ENCODE measurements at places on chromosomes 1 and 21.
A peak's percentile ranks its signal among the peaks of the same experiment; 100 is the strongest.

DNA sequence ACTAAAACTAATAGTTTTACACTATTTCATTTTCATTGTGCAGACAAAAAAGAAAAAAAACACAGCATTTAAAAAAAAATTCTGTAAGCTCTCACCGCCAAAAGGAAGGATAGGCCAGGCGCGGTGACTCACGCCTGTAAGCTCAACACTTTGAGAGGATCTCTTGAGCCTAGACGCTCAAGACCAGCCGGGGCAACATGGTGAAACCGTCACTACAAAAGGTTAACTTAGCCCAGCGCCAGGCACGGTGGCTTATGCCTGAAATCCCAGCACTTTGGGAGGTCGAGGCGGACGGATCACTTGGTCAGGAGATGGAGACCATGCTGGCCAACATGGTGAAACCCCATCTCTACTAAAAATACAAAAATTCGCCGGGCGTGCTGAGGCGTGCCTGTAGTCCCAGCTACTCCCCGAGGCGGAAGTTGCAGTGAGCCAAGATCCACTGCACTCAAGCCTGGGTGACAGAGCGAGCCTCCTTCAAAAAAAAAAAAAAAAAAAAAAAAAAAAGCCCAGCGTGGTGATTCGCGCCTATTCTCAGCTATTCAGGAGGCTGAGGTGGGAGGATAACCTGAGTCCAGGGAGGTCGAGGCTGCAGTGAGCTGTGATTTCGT, 14.3 kb upstream of the SPEN start:
- DNase-seq = peak; percentile 69

GRCh38 chr1:172875892-172876291, 174.8 kb downstream of the TNFSF18 start:
- no peak for DNase-seq

GRCh38 chr1:169271098-169271497, 96.5 kb downstream of the NME7 start:
- DNase-seq = no peak

DNA sequence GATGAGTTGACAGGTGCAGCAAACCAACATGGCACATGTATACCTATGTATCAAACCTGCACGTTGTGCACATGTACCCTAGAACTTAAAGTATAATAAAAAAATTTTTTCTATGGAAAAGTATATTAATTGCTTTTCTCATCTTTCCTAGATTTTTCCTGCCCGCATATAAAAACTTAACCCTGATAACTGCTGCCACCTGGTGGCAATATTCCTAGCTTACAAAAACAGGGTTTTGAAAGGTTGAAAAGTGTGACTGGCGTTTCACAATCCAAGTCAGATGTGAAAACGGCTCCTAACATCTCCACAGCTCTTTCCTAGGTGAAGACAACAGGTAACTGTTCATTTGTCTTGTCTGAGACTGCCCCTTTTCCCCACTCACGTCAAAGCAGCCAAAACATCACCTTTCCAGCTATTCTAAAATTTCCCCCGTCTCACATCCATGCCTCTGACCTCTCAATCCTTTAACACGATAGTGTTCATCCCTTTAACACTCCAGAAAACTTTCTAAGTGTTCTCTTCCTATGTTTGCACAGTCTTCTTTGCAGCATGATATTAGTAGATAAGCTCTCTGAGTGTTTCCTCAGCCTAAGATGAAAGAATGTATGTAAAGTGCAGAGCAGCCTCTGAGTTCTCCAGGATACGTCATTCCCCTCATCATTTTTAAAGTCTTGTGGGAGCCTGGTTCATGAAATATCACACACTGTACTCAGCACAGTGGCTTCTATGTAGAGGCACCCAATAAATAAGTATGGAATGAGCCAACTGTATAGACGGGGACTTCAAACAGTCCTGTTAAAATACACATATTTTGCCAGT, 27.5 kb downstream of the OVGP1 start:
- DNase-seq = peak; percentile 57

DNA sequence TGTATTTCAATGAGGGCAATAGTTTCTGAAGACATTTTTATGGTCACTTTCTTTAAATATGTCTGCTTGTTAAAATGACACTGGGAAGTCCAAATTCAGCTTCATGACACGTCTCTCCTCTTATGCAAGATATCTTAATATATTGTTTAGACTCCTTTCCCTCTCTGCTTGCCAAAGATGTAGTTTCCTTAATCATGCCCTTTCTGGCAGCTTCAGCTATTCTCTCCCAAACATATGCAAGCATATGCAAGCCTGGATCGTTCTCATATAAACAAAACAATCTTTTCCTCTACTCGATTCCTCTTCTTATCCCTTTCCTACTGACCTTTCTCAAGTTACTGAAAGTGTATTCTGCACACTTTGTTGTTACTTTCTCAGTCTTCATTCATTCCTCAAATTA, 372.2 kb downstream of the PTBP2 start:
- no peak for DNase-seq

- no peak for DNase-seq
Measured at GRCh38 chr1:43843684-43844083, 89.9 kb upstream of the ARTN start.

- no peak for DNase-seq
Measured at GRCh38 chr1:170590921-170591705, 59.1 kb downstream of the GORAB start.

DNA sequence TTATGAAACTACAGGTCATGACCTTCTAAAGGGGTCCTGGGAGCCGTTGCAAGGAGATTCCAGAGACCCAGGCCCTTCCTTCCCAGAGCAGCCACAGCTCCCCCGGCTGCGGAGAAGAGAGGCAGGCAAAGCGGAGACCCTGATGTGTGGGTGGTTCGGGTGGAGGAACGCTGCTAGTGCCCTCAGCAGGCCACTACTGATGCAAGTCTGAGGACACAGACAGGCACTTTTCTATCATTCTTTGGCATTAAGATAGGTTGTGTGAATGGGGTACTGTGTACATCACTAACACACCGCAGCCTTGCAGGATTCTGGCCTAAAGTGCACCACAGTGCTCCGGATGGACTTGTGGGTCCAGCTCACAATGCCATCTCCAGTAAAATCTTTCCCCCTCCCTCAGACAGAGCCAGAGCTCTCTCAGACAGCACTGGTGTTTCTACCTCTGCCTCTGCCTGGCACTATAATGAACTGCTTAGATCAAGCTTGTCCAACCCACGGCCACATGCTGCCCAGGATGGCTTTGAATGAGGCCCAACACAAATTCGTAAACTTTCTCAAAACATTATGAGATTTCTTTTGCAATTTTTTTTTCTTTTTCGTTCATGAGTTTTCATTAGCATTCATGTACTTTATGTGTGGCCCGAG, 121.4 kb downstream of the TGFBR3 start:
- no peak for DNase-seq

GRCh38 chr1:80646053-80646452, 1154.7 kb upstream of the ADGRL2 start:
- no peak for DNase-seq

DNA sequence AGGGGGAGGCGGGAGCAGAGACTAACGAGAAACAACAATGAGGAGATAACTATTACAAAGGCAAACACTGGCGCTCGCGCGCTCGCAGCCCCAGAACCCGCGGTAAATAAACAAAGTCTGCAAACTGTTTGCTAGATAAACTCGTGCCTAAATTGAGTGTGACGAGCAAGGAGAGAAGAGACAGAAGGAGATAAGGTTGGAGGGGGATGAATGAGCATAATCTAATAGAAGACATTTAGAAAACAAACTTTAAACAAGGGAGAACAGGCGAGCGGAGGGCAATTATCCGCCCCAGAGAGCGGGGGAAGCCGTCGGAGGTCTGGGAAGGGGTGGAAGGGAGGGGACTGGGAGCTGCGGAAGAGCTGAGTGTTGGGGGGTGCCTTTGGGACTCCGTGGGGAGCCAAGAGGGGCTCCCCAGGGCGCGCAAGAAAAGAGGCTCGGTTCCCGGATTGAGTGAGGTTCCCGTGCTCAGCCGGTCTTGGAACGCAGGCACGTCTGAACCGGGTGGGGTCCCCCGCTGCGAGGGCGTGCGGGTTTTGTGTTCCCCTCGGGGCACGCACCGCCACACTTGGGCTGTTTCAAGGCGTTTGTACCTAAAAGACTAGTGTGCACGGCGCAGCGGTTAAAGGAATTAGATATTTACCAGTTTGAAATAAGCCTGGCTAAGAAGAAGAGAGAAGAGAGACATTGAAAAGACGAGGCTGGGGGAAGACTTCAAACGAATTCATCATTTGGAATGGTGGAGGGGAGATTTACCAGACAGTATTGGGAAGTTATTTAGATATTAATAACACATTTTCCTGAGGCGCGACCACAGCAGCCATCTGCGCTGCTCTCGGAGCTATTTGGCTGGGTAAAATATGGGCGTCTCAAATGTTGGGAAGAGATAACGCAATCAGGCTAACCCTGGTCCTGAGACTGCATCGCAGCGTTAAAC, 10.6 kb downstream of the PAX7 start:
- DNase-seq = no peak

DNA sequence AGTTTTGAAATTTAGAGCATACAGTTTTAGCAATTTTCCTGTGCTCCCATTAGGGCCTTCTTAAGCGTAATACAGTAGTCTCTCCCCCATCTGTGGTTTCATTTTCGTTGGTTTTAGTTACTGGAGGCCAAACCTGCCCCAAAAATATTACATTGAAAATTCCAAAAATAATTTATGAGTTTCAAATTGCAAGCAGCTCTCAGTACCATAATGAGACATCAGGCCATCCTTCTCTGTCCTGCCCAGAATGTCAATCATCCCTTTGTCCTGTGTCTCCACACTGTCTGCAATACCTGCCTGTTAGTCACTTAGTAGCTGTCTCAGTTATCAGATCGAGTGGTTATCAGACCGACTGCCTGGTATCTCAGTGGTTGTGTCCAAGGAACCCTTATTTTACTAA, 45.4 kb downstream of the ADSS2 start:
- DNase-seq = no peak

GRCh38 chr1:223248770-223249140, 105.7 kb upstream of the TLR5 start:
- DNase-seq = peak; percentile 30

GRCh38 chr1:212595787-212596714, 12.5 kb upstream of the ATF3 start:
- peak; percentile 53 for DNase-seq

DNA sequence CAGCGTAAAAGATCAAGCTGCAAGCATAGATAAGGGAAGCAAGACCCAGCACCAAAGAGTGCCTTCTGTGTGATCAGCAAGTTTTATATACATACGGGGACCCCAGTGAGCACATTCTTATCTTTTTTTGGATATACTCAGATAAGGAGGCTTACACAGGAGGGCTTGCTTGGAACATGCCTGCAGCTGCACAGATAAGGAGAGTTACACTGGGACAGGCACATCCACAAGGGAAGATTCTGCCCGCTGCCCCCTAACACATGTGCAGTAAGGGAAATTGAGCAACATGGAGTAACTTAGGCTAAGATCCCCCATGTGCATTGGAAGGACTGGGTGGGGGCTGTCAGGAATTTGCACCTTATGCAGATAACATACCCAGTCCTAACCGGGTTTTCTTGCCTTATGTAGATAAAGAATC, 1334.8 kb downstream of the MRPL39 start:
- no peak for DNase-seq

GRCh38 chr1:215776336-215776735, 209.2 kb downstream of the KCTD3 start:
- DNase-seq = no peak

DNA sequence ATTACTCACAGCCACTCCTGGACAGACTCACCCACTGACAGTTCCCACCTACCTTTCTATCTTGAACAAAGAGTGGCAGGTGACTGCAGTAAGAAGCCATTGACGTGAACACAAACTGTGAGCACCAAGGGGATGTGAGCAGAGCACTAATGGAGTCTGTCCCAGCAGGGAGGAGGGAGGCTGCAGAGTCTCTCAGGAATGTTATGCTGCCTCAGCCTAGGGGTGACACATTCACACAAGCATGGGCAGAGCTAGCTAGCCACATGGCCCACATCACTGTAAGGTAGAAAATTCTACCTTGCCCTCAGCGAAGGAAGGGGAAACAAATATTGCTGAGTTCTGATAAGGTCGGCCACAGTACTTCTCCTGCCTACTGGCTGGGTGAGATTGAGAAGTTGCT, 56.8 kb upstream of the PTGFRN start:
- no peak for DNase-seq

GRCh38 chr1:6222636-6223035, 13.1 kb downstream of the ICMT start:
- no peak for DNase-seq

DNA sequence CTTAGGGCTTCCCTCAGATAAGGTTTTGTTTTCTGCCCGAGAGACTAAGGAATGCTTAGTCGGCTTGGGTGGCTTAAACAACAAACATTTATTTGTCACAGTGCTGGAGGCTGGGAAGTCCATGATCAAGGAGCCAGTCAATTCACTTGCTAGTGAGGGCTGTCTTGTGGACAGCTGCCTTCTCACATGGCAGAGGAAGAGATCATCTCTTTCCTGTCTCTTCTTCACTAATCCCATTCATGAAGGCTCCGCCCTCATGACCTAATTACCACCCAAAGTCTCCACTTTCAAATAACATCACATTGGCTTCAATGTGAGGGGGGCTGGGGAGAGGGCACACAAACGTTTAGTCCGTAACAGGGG, 50.5 kb upstream of the IL12RB2 start:
- DNase-seq = no peak

DNA sequence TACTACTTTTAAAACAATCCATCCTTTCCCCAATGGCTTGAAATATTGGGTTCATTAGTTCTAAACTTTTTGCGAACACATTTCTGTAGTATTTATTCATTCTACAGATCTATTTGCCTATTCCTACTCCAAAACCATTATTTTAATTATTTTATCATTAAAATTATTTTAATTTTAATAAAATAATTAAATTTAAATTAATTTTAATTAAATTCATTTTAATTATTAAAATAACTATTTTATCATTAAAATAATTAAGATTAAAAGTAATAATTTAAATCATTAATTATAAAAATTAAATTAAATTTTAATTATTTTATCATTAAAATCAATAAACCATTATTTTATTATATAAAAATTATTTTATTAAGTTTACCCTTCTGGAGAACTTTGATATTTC, 15.6 kb downstream of the EDEM3 start:
- DNase-seq = no peak

GRCh38 chr1:54227891-54228310, 27.9 kb downstream of the MRPL37 start:
- DNase-seq = no peak

DNA sequence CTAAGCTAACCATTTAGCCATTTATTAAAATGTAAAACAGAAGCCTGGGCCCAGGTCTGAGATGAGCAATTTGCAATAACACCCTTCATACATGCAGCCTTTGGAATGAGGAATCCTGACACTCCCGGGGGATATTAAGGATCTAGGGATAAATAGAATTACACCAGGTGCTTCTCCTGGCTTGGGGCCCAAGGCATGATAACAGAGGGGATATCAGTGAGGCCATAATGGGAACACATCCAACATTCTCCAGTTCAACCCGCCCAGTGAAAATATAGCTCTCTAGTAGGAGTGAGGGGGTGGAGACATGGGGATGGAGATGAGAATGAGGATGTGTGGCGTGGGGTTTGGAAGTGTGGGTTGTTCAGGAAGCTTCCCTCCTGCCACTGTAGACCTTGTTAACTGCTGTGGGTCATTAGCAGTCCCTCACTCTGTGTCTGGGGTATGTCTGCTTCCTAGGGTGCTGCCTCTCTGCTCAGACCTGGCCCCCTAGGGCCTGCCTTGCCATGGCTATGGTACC, 57.9 kb upstream of the KANK4 start:
- DNase-seq = no peak

- peak; percentile 69 for DNase-seq
Measured at GRCh38 chr21:37365517-37366481, 774 bp upstream of the DYRK1A start.

GRCh38 chr1:226709953-226710352, 29.1 kb downstream of the ITPKB start:
- no peak for DNase-seq

GRCh38 chr1:93749894-93750301, 68.3 kb upstream of the BCAR3 start:
- no peak for DNase-seq

- DNase-seq = no peak
Measured at GRCh38 chr1:198968866-198969265, 330.0 kb downstream of the PTPRC start.

Measured in activated CD4-positive, alpha-beta T cell treated with anti-CD3 and anti-CD28 coated beads for 48 hours (primary cell).